Sigmoid colon (tissue), 7 donors: ENCODE measurements at places on chromosomes 13 and 19. TPM values are rescaled to one million over a fixed set of nuclear protein-coding genes. Genes with fewer than 3 reads are reported as not detected.

The WDR88 gene
- total RNA-seq: not detected

DNA sequence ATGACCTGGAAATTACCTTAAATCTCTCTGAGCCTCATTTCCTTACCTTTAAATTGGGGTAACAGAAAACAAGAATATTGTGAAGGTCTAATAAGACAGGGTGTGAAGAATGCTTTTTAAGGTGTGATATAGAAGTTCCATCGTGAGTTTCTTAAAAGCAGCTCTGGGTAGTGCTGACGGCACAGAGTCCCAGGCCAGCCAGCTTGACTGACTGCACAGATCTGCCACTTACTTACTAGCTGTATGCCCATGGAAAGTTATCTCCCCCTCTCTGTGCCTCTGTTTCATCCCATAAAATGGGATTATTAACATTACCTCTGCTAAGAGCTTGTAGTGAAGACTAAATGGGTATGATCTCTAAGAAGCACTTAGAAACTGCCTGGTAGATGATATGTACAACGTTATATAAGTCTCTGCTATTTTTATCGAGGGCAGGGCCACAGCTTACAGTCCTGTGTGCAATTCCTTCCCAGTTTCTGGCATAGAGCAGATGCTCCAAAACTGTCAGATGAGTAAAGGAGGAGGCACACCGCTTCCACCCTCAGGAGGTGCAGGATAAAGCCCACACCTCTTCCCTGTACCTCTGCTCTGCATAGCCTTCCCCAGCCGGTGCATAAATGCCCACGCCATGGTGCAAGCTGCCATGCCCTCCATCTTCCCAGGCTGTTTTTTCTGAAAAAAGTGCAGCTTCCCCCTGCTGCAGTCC, 99.6 kb downstream of the MBNL2 start:
- DNase-seq: no peak
- peak overlapping the region; percentile 84 for H3K27ac ChIP-seq
- peaks cover 94% of the 10 kb centered on the region for H3K4me1 ChIP-seq
- no peaks in the 10 kb centered on the region for H3K36me3 ChIP-seq

GRCh38 chr19:10654610-10655456, 687 bp downstream of the ILF3 start:
- peaks cover 54% of the 10 kb centered on the region for H3K4me1 ChIP-seq
- no peaks in the 10 kb centered on the region for H3K36me3 ChIP-seq
- peak; percentile 85 for DNase-seq
- no peaks in the 10 kb centered on the region for H3K27me3 ChIP-seq

The SHC2 gene
- 49.9 TPM for total RNA-seq

DNA sequence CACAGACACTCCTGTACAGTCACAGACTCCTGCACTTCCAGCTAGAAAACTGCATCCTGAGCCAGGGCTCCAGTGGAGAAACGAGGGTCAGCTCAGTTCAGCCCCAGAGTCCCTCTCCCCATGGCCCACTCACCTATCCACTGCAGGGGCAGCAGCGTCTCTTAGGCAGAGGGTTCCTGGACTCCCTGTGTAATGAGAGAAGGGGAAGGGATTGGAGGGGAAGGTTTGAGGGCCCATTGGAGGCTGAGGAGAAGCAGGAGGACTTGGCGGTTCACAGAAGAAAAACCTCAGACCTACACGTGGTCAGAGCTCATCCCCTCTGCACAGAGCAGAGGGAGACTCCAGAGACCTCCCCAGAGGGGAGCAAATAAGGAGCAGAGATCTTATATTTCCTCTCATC, 9.2 kb upstream of the CEACAM18 start:
- no peak overlapping the region for H3K4me3 ChIP-seq
- H3K27me3 ChIP-seq: peaks cover 28% of the 10 kb centered on the region
- H3K4me1 ChIP-seq: no peaks in the 10 kb centered on the region
- peak; percentile 44 for DNase-seq
- no peaks in the 10 kb centered on the region for H3K36me3 ChIP-seq
- H3K27ac ChIP-seq: no peak overlapping the region

The CCNA1 gene
- total RNA-seq: 0.55 TPM

GRCh38 chr13:60078226-60078625, 85.5 kb downstream of the DIAPH3 start:
- no peaks in the 10 kb centered on the region for H3K27me3 ChIP-seq
- DNase-seq: no peak
- H3K36me3 ChIP-seq: no peaks in the 10 kb centered on the region
- H3K4me3 ChIP-seq: no peak overlapping the region

DNA sequence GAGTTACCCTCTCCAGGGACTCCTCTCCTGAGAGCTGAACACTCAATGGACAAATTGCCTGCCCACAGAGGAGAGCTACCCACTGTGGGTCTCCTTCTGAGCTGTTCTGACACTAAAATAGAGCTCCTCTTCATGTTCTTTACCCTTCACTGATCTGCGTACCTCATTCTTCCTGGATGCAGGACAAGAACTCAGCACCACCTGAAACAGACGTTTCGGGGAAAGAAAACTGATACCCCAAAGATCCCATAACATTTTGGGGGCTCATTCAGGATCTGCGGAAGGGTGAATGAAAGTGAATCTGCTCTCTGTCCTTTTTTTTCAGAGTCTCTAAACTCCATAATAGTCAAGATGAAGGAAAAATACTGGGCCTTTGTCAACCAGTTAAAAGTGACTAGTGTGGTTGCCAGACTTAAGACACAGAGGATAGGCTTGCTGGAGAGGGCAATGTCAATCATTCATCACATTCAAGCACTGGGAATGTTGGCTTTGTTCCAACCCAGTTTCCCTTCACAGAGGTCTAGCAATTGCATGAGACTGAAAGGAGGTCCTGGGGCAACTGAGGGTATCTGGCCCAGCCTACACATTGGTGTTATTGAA, 136.7 kb upstream of the SLITRK6 start:
- no peak for DNase-seq
- no peaks in the 10 kb centered on the region for H3K36me3 ChIP-seq
- no peaks in the 10 kb centered on the region for H3K27me3 ChIP-seq

The ANKRD24 gene
- 0.99 TPM for total RNA-seq

The ZNF558 gene
- 55.1 TPM for total RNA-seq

DNA sequence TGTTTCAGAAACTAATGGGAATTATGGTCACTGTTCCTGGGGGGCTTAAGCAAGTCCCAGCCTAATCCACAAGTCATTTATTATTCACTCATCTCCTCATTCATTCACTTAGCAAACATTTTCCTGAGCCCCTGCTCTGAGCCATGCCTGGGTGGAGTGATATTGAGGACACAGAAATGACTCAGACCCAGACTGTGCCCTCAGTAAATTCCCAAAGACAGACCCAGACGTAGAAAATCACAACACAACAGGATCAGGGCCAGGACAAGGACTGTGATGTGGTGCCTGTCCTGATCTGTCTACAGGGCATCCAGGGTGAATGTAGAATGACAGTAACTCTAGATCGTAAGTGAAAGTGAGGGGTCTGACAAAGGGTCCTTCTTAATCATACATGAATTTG, 7.0 kb upstream of the SPACA6 start:
- H3K36me3 ChIP-seq: no peaks in the 10 kb centered on the region
- H3K27me3 ChIP-seq: no peaks in the 10 kb centered on the region
- H3K27ac ChIP-seq: no peak overlapping the region
- DNase-seq: no peak
